Posterior vena cava (tissue), 2 donors: ENCODE measurements at places on chromosomes 7 and 10. TPM values are rescaled to one million over a fixed set of nuclear protein-coding genes. Genes with fewer than 3 reads are reported as not detected.

Gene HTR5A
- not detected for total RNA-seq

Gene DPP6
- 1.2 TPM for total RNA-seq

Gene HMX2
- not detected for total RNA-seq

Gene GPRIN2
- not detected for total RNA-seq

Gene PDE6C
- total RNA-seq = not detected

Gene PRPS1L1
- total RNA-seq = not detected

Gene TAS2R41
- 0.46 TPM for total RNA-seq

Gene NODAL
- not detected for total RNA-seq

- no peak for DNase-seq
These were observed 21.7 kb upstream of the STRIP2 start for GRCh38 chr7:129412501-129412900.

DNA sequence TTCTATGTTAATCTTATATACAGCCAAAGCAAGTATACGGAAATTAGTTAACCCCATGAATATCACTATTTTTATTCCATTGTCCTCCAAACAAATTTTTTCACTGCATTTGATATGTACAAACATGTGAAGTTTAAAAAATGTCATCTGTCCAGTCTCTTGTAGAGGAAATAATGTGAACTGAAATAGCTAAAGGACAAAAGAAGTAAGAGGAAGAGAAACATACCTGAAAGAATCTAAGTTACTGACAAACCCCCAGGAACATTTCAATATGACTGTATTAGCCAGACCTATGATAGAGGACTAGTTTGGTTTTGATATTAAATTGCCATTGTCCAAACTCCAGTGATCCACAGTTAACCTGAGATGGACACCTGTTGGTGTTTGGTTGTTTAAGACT lies 80.6 kb downstream of the NRCAM start:
- no peak for DNase-seq

DNA sequence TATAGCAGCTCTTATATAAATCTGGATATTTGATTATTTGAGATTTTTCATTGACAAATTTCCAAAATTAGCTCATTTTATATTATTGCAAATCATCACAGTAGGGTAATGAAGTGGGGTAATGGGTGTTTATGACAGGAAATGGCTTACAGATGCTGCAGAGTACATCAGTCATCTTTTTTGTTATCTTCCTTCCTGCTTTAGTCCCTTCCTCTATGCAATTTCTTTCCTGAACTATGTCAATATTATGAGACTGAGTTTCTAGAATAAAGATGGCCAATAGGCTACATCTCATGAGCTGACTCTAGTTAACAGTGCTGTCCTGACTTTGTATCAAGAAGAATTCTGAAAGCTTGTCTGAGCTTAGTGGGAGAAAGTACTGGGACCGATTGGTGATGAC lies 244.5 kb downstream of the XPNPEP1 start:
- no peak for DNase-seq

DNA sequence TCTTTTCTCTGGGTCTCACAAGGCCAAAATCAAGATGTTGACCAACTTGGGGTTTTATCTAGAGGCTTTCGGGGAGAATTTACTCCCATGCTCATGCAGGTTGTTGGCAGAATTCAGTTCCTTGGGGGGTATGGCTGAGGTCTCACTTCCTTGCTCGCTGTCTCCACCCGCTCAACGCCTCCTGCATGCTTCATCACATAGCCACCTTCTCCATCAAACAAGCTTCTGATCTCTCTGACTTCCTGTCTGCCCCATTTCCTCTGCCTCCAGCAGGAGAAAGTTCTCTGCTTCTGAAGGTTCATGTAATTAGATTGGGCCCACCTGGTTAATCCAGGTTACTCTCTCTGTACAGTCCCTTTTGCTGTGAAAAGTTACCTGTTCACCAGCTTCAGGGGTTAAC lies 179.1 kb upstream of the FZD1 start:
- no peak for DNase-seq

DNA sequence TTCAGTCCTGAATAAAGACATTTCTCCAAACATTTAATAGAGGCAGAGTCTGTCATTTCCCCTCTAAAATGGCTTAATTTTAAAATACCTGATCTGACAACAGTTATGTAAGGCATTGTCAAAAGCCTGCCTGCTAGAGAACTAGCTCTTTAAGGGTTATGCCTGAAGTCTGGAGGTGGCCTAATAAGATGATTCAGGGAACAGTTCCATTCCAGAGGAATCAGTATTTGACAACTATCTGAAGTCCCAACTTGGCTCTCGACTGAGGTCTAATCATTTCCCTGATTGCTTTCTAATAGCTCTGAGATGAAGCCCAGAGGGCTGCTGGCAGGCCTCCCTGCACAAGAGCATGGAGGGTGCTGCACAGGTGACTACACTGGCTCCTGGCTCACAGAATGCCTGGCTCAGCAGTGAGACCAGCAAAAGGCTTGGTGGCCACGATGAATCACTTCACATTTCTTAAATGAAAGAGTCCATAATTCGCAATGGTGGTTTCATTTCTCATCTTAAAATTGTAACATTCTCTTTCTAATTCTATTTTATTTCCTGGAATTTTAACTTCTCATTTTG lies 509.6 kb upstream of the POM121L12 start:
- DNase-seq = no peak

DNA sequence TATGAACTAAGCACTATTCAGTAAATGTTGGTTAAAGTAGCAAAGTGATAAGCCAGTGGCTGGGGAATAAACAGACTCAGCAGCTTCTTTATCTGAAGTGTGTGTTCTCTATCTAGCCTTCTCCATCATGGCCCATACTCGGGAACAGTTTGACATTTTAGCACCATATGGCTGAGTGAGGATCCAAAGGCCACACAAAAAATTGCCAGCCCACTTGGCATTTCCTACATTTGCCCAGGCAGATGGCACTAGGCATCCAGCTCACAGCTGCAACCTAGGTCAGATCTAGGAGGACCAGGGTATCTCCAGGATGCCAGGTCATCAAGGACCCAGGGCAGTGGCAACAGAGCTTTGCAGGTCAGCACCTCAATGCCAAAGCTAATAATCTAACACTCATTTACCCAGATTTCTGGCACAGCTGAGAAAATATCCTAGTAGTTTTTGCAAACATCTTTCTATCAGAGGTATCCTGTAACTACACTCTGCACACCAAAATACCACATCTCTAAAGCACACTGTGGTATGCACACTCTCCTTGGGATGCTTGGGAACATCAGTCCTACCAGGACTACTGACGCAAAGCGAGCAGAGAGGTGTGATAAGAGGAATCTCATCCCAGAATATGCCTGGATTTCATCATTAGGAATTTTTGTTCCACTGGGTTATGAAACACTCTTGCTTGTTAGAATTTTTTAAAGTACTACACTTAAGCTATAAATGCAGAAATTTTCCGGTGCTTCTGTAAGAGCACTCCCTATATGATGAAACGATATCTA lies 61.7 kb downstream of the DOCK4 start:
- no peak for DNase-seq

- no peak for DNase-seq
These were observed 46.3 kb downstream of the LBX1 start for GRCh38 chr10:101182936-101183335.

- no peak for DNase-seq
These were observed 8.6 kb downstream of the YAE1 start for GRCh38 chr7:39574673-39575349.

DNA sequence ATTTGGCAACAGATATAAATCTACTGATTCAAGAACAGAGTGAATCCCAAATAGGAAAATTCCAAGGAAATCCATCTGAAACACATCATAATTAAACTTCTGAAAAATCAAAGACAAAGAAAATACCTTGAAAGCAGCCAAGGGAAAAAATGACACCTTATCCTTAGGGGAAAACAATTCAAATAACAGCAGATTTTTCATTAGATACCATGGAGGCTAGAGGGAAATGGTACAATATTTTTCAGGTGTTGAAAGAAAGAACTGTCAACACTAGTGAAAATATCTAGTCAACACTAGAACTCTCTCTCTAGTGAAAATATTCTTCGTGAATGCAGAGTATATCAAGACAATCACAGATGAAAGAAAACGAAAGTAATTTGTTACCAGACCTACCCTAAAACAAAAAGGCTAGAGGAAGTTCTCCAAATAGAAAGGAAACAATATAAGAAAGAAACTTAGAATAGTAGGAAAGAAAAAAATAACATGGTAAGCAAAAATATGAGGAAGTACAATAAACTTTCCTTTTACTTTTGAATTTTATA lies 5.7 kb upstream of the FAM241B start:
- DNase-seq = no peak
